ENCODE measurements at places on chromosomes 4 and X.
A peak's percentile ranks its signal among the peaks of the same experiment; 100 is the strongest.

GRCh38 chr4:1882850-1883271 lies 11.7 kb downstream of the NSD2 start:
- no peaks in the 10 kb centered on the region for H3K27me3 ChIP-seq
- H3K27ac ChIP-seq = no peak overlapping the region
- no peak overlapping the region for H3K4me3 ChIP-seq
- peaks cover 31% of the 10 kb centered on the region for H3K4me1 ChIP-seq
- DNase-seq = no peak
- H3K36me3 ChIP-seq = no peaks in the 10 kb centered on the region

- DNase-seq = no peak
- no peak overlapping the region for H3K27ac ChIP-seq
- H3K36me3 ChIP-seq = no peaks in the 10 kb centered on the region
Measured at GRCh38 chr4:68865760-68866159, 50.0 kb downstream of the UGT2B10 start.

- peaks cover 7% of the 10 kb centered on the region for H3K4me1 ChIP-seq
- DNase-seq = no peak
- no peaks in the 10 kb centered on the region for H3K27me3 ChIP-seq
- H3K36me3 ChIP-seq = peaks cover 14% of the 10 kb centered on the region
- H3K27ac ChIP-seq = no peak overlapping the region
Measured at GRCh38 chr4:98374643-98375042, 113.5 kb downstream of the RAP1GDS1 start.

DNA sequence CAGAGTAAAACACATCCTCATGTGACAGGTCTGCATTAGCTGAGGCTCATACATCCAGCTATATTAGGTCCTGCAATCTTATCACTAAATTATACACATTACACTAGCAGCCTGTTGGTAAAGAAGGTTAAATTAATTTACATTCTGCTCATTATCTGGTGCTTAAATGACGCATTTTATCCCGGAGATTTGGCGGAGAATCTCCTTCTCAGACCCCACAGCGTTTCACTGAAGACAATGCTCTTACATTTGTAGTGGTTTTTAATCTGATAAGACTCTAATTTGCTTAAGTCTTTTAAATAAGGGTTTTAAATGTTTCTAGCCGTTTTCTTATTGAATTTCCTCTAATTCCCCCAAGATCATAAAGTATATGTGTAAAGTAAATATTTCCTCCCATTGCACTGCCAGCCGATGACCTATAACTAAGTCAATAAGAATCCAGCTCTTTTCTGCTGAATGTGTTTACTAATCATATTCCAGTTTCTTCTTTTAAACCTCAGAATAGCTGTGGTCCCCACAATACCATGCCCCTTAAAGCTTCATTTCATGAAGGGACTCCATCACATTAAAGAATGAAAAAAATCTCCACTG lies 2.1 kb upstream of the PITX2 start:
- H3K36me3 ChIP-seq = peaks cover 41% of the 10 kb centered on the region
- no peak for DNase-seq
- no peak overlapping the region for H3K27ac ChIP-seq
- H3K27me3 ChIP-seq = peaks cover 75% of the 10 kb centered on the region
- H3K4me1 ChIP-seq = peaks cover 33% of the 10 kb centered on the region

DNA sequence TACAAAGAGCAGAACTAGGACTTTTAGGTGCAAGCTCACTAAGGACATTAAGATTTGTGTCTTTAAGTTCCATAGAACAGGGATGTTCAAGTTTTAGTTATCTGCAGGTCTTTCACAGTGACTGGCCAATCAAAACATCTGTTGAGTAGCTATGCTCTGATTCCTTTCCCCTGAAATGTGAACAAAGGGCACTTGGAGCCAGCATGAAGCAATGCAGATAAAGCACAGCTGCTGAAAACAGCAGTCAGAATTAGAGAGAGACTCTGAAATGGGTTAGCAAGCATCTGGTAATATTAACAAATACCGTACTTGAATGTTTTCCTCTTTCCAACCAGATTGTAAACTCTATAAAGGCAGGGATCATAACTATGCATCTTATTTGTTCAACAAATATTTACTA lies 276.9 kb downstream of the RAB28 start:
- no peaks in the 10 kb centered on the region for H3K4me1 ChIP-seq
- H3K27ac ChIP-seq = no peak overlapping the region
- H3K27me3 ChIP-seq = no peaks in the 10 kb centered on the region

GRCh38 chrX:18158963-18159362 lies 61.7 kb downstream of the BEND2 start:
- H3K27ac ChIP-seq = no peak overlapping the region
- H3K36me3 ChIP-seq = no peaks in the 10 kb centered on the region
- DNase-seq = no peak
- no peaks in the 10 kb centered on the region for H3K4me1 ChIP-seq

GRCh38 chrX:43345166-43345565 lies 310.9 kb upstream of the MAOA start:
- no peaks in the 10 kb centered on the region for H3K27me3 ChIP-seq
- no peaks in the 10 kb centered on the region for H3K36me3 ChIP-seq
- H3K4me1 ChIP-seq = peaks cover 17% of the 10 kb centered on the region
- H3K4me3 ChIP-seq = no peak overlapping the region
- DNase-seq = no peak

DNA sequence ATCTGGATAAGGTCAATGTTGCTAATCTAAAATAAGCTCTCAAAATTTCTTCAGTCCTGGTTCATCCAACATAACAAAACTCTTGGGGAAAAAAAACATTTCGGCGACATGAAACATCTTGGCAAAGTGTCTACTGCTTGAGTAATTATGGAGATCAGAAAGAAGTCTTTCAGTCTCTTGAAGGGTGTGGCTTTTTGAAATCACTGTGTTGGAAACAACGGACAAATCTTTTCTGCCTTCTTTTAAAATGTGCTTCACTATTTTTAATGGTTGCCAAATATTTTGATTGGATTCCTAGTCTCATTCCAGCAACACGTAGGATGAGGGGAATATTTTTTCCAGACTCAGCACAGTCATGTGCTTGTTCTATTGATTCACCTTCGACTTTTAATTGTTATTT lies 138.6 kb downstream of the KLHL8 start:
- no peak overlapping the region for H3K27ac ChIP-seq
- peaks cover 25% of the 10 kb centered on the region for H3K36me3 ChIP-seq
- DNase-seq = no peak
- no peaks in the 10 kb centered on the region for H3K27me3 ChIP-seq

- no peak overlapping the region for H3K4me3 ChIP-seq
- peaks cover 11% of the 10 kb centered on the region for H3K36me3 ChIP-seq
- peaks cover 18% of the 10 kb centered on the region for H3K4me1 ChIP-seq
- DNase-seq = no peak
- no peaks in the 10 kb centered on the region for H3K27me3 ChIP-seq
Measured at GRCh38 chr4:56931924-56932323, 24.2 kb downstream of the REST start.

- peaks cover 14% of the 10 kb centered on the region for H3K4me1 ChIP-seq
- peaks cover 79% of the 10 kb centered on the region for H3K36me3 ChIP-seq
- no peak for DNase-seq
- no peak overlapping the region for H3K4me3 ChIP-seq
- no peaks in the 10 kb centered on the region for H3K27me3 ChIP-seq
Measured at GRCh38 chrX:150649096-150649870, 43.9 kb upstream of the MTMR1 start.

GRCh38 chrX:111507933-111508332 lies 3.5 kb upstream of the SERTM2 start:
- peaks cover 4% of the 10 kb centered on the region for H3K27me3 ChIP-seq
- no peak overlapping the region for H3K27ac ChIP-seq
- no peaks in the 10 kb centered on the region for H3K4me1 ChIP-seq
- H3K4me3 ChIP-seq = no peak overlapping the region

DNA sequence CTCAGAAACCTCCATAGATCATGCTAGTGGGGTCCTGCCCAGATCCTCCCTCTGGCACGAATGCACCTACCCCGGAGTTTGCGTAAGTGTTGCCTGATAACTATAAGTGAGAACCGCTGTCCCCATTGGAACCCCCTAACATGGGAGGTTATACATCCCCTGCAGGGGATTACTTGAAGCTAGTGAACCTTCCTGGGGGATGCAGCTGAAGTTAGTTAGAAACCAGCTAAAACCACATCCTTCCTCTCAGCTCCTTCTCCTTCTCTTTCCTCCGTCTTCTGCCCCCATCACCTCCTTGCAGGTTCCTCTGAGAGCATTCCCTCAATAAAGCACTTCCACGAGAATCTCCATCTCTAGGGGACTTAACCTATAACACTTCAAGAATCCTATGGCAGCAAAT lies 95.0 kb downstream of the ZNF827 start:
- peaks cover 15% of the 10 kb centered on the region for H3K4me1 ChIP-seq
- H3K4me3 ChIP-seq = no peak overlapping the region
- peaks cover 20% of the 10 kb centered on the region for H3K36me3 ChIP-seq

GRCh38 chr4:159504684-159505083 lies 401.8 kb downstream of the RAPGEF2 start:
- no peak overlapping the region for H3K4me3 ChIP-seq
- no peak for DNase-seq
- H3K27me3 ChIP-seq = peaks cover 9% of the 10 kb centered on the region
- H3K36me3 ChIP-seq = no peaks in the 10 kb centered on the region

DNA sequence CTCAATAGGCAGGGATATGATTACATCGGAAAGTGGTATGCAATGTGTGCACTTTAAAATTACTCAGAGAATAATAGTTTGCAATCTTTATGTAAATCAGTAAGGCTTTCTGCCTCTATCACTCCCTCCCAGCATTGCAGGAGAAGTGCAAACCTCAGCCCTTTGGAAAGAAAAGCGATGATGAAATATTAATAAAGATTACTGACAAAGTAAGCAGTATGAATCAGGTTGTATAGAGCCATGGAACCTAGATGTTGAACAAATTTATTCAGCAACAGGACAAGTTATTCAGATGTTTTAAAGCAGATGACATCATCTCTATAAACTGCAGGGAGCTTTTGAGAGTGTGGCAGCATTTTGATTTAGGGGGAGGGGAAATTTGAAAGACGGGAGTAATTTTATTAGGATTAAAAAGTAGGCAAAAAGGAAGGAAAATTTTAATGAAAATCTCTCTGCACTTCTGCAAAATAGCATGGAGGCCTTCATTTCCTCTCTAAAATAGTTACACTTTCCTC lies 631.7 kb upstream of the GRIA3 start:
- H3K4me3 ChIP-seq = no peak overlapping the region
- H3K4me1 ChIP-seq = no peaks in the 10 kb centered on the region
- no peak overlapping the region for H3K27ac ChIP-seq
- peaks cover 4% of the 10 kb centered on the region for H3K36me3 ChIP-seq

GRCh38 chrX:42941671-42942070 lies 163.7 kb upstream of the PPP1R2C start:
- H3K4me3 ChIP-seq = no peak overlapping the region
- no peaks in the 10 kb centered on the region for H3K27me3 ChIP-seq
- no peak for DNase-seq
- H3K27ac ChIP-seq = peak overlapping the region; percentile 94
- H3K4me1 ChIP-seq = peaks cover 68% of the 10 kb centered on the region

- peaks cover 1% of the 10 kb centered on the region for H3K4me1 ChIP-seq
- no peak for DNase-seq
- no peak within 1 kb of the TSS for H3K27ac ChIP-seq
- no peaks in the 10 kb centered on the region for H3K36me3 ChIP-seq
- peaks cover 15% of the 10 kb centered on the region for H3K27me3 ChIP-seq
Measured at GRCh38 chr4:154612472-154613414, at the start of gene FGG. FGG (minus strand) TSS chr4:154612656; CDS start chr4:154612609, 47 bp downstream.

DNA sequence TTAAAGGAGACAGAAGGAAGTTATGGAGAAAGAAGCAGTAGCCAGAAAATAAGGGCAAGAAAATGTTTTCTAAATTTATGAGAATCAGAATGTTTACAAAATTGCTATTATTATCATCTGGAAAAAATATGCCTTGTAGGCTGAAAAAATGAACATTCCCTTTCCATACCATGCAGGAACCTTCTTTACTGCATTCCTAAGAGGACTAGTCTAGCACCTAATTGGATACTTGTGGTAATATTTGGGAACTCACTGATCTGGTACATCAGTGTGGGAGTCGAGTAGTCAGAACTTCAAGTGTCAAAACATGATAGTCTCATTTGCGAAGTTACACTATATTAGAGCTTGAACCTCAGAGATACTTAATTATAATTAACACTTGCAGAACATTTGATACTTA lies 51.9 kb downstream of the TET2 start:
- H3K4me1 ChIP-seq = peaks cover 19% of the 10 kb centered on the region
- no peak for DNase-seq
- no peak overlapping the region for H3K4me3 ChIP-seq

Data from naive thymus-derived CD8-positive, alpha-beta T cell (primary cell).